ENCODE measurements at places on chromosomes 5 and 9.

- DNase-seq: no peak
Observed at GRCh38 chr5:61486476-61486875, 154.4 kb downstream of the ZSWIM6 start.

DNA sequence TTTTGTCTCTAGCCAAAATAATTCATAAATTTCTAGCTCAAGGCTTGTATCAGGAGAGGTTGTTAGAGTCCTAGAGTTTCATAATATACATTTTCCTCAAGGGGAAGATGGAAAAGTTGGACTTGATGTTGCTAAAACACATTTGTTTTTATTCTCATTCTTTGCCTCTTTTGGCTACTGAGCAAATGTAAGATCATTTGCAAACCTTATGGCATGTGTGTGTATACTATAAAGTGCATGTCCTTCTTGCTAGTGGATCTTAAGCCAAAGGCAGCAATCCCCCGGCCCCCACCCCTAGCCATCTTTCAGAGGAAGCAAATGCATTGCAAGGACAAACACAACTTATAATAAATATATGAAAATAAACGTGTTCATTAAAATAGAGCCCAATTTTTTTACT, 43.0 kb downstream of the ADAMTSL1 start:
- DNase-seq: no peak

- DNase-seq: no peak
Observed at GRCh38 chr9:111582888-111583287, 16.6 kb downstream of the PTGR1 start.

DNA sequence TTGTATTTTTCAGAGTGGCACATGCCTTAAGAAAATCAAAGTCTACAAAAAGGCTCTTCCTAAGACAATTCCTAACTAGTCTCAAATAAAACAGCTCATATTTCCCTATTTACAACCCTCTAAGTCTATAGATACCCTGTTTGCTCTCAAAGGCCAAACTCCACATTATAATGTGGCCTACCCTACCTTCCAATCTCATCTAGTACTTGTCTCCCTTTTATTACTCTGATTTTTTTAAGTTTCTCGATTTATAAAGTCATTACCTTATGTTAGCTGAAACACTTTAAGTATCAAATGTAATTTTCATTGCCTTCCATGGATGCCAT, 19.4 kb downstream of the KIAA1191 start:
- no peak for DNase-seq

DNA sequence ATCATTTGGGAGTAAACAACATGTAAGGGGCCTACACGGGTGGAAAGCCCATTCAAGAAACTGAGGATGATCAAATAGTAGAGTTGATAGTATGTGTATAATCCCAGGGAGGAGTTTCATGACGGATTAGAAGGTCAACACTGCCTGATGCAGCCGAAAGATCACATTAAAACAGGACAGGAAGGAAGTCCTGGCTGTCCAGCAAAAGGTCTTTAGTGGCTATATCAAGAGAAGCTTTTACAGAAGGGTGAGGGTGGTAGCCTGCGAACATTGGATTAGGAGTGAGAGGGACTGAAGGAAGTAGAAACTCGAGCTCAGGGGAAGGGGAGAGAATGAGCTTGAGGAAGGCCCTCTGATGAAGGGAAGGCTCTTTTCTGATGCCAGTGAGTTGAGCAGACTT, 36.0 kb downstream of the DOCK8 start:
- no peak for DNase-seq

- no peak for DNase-seq
Observed at GRCh38 chr5:135038813-135039270, 4.8 kb upstream of the PITX1 start.

GRCh38 chr5:83035373-83036100, 41.7 kb downstream of the TMEM167A start:
- DNase-seq: no peak

All from D721Med (cell line).